ENCODE measurements at places on chromosomes 3 and 15.

GRCh38 chr3:126050050-126050392 lies 33.9 kb downstream of the SLC41A3 start:
- H3K27me3 ChIP-seq: no peaks in the 10 kb centered on the region
- peaks cover 28% of the 10 kb centered on the region for H3K36me3 ChIP-seq
- no peak overlapping the region for H3K4me3 ChIP-seq
- H3K4me1 ChIP-seq: peaks cover 41% of the 10 kb centered on the region

DNA sequence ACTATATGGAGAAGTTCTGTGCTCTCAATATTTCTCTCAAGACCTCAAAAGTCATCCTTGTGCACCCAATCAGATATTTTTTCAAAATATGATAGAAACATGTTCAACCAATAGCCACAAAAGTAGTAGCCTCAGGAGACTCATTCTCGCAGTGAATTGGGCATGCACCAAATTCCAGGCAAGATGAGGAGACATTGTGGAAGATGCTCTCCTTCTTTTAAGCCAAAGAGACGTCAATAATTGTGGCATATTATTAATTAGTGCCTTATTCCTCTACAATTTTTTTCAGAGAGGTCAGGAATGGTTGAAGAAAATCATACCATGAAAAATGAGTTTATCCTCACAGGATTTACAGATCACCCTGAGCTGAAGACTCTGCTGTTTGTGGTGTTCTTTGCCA lies at the start of gene OR5K2:
TSS of gene OR5K2 (plus strand) at position 301 of the 400 bp plus-strand sequence. CDS start at position 301, 0 bp downstream.
- no peaks in the 10 kb centered on the region for H3K4me1 ChIP-seq
- H3K27ac ChIP-seq: no peak within 1 kb of the TSS
- peaks cover 2% of the 10 kb centered on the region for H3K36me3 ChIP-seq
- H3K4me3 ChIP-seq: no peak within 1 kb of the TSS
- H3K27me3 ChIP-seq: no peaks in the 10 kb centered on the region

DNA sequence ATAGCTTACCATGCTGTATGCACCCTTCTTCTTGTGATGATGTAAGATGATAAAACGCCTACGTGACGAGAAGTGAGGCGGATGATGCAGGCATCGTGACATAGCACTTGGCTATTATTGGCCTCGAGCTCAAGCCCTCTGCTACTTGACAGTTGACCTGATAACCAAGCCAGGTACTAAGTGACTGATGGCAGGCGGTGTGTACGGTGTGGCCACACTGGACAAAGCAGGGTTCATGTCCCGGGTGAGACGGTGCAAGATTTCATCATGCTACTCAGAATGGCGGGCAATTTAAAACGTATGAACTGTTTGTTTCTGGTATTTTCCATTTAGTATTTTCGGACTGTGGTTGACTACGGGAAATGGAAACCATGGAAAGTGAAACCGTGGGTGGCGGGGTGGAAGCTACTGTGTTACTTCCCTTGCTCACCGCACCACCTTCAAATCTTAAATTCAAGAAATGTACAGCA lies 57.7 kb downstream of the SLC12A8 start:
- no peak overlapping the region for H3K27ac ChIP-seq
- H3K27me3 ChIP-seq: peaks cover 15% of the 10 kb centered on the region
- peak overlapping the region; percentile 14 for H3K4me3 ChIP-seq
- H3K4me1 ChIP-seq: peaks cover 9% of the 10 kb centered on the region

DNA sequence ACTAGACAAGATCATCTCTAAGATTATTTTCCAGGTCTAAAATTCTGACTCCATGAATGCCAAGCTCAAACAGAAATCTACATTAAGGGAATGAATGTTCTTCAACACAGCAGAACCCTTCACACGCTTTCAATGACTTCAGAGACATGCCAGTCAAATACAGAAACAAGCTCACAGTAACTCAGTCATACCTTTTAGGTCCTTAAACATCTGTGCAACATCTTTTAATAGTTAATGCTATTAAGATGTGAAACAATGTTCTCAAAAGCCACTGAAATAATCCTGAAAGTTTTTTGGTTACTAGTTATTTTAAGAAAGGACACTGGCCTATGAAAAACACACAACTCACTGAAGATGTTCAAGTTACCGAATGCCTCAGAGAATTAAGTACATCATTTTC lies 2.5 kb downstream of the DLG1 start:
- H3K27ac ChIP-seq: no peak overlapping the region
- H3K27me3 ChIP-seq: peaks cover 10% of the 10 kb centered on the region
- DNase-seq: no peak
- peaks cover 32% of the 10 kb centered on the region for H3K4me1 ChIP-seq

DNA sequence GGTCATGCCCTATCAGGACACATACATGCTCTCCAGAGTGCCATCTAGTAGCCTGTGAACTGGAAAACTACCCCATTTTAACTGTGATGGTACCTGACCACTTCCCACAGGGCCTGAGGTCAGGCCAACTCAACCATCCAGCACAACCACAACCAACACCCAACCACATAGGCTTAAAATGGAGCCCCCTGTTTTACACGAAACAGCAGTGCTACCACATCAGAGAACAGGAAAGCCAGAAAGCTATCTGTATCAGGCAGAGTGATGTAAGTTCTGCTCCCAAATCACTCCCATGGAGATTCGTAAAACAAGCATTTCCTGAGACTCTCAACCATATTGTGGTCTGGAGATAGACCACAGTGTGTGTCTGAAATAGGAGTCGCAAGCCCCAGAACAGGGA lies 1017.3 kb upstream of the EPHA6 start:
- DNase-seq: no peak
- no peaks in the 10 kb centered on the region for H3K36me3 ChIP-seq
- H3K27ac ChIP-seq: no peak overlapping the region
- H3K27me3 ChIP-seq: no peaks in the 10 kb centered on the region
- no peaks in the 10 kb centered on the region for H3K4me1 ChIP-seq
- no peak overlapping the region for H3K4me3 ChIP-seq

DNA sequence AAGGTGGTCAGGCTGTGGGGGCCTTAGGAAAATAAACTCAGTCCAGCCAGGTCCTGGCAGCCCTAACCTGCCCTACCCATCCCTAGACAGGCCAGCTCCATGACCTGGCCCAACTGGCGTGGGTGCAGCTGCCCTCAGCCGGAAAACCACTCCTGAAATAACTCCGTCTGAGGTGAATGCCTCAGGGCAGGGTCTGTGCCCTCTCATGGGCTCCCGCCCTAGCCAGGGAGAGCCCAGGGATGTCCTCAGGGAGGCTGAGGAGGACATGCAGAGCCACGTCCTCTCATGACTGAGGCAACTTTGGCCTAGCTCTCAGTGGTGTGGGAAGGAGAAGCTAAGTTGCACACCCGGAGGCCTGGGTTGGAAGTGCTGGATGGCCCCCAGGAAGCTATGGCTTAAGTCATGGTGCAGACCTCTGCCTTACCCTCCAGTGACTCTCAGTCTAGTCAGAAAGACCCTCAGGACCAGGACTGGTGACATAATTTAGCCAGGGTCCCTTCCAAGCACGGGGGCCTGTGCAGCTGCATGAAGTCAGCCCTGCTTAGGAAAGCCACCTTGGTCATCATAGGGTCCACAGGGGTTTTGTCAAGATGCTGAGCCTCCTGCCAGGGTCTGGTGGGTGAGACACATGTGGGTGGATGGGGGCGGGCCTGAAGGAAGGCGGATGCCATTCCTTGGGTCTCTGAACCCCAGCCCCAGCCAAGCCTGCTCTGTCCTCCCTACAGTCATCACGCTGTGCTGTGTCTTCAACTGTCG lies 7.4 kb downstream of the TMIE start:
- H3K27ac ChIP-seq: no peak overlapping the region
- no peaks in the 10 kb centered on the region for H3K4me1 ChIP-seq
- H3K27me3 ChIP-seq: peaks cover 23% of the 10 kb centered on the region
- H3K4me3 ChIP-seq: no peak overlapping the region
- no peaks in the 10 kb centered on the region for H3K36me3 ChIP-seq

DNA sequence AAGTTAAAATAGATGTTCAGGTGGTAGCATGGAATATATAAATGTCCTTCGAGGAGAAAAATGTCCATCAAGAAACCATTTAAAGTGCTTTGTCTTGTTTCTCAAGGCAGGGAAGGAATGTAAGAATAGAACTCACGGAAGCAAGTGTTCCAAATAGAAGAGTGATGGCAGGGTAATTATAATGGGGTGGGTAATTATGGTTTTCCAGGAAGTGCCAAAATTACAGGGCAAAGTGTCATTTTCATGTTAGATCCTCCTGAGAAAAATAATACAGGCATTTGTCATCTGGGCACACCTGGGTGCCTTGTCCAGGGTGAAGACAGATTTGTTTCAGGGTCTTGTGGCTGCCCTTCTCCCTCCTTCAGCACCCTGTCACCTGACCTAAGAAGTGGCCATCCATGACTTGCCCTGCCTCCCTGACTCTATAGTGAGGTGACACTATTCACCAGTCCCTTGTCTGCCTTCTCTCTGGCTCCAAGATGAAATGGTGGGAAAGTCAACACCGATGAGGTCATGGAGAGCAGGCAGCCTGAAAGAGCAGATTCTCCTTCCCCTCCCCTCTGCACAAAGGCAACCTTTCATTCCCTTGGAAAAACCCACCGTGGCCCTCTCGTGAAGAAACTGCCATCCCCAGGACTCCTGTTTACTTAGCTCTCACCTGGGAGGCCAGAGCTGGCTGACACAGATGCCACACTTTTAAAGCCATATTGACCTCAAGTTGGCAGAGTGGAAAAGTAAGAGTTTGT lies 45.1 kb upstream of the AMOTL2 start:
- no peaks in the 10 kb centered on the region for H3K36me3 ChIP-seq
- H3K4me1 ChIP-seq: no peaks in the 10 kb centered on the region
- no peak overlapping the region for H3K27ac ChIP-seq
- no peak overlapping the region for H3K4me3 ChIP-seq

GRCh38 chr3:26345613-26346012 lies 277.0 kb upstream of the LRRC3B start:
- H3K4me1 ChIP-seq: no peaks in the 10 kb centered on the region
- DNase-seq: no peak
- H3K27ac ChIP-seq: no peak overlapping the region

DNA sequence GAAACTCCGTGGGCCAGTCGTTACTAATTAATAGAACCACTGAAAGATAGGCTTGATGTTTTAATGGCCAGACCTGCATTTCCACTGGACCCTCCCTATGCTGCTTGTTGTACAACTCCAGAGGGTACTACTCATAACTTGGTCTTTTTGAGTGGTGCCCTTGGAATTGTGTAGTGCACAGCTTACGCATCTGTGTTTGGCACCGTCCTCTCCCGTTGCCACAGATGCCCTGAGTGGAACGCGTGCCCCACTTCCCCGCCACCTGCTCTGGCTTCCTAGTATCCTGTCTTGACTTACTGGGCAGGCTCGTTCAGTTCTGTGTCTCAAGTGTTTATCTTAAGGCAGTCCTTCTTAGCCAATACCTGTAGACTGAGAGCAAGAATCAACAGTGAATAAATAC lies 78.7 kb downstream of the USP13 start:
- H3K4me3 ChIP-seq: no peak overlapping the region
- no peak overlapping the region for H3K27ac ChIP-seq
- DNase-seq: no peak
- peaks cover 34% of the 10 kb centered on the region for H3K36me3 ChIP-seq
- no peaks in the 10 kb centered on the region for H3K27me3 ChIP-seq
- H3K4me1 ChIP-seq: no peaks in the 10 kb centered on the region

- H3K4me3 ChIP-seq: no peak overlapping the region
- no peaks in the 10 kb centered on the region for H3K4me1 ChIP-seq
- no peaks in the 10 kb centered on the region for H3K36me3 ChIP-seq
- no peak overlapping the region for H3K27ac ChIP-seq
Measured at GRCh38 chr3:127970966-127971592, 56.0 kb downstream of the KBTBD12 start.
